ENCODE measurements at places on chromosomes 5 and 9. TPM values are rescaled to one million over a fixed set of nuclear protein-coding genes. Genes with fewer than 3 reads are reported as not detected.

The RXRA gene
- 55.8 TPM for polyA plus RNA-seq

The UNC13B gene
- polyA plus RNA-seq = 73.8 TPM

The GAS1 gene
- 19.3 TPM for polyA plus RNA-seq

The SPINK1 gene
- 0.93 TPM for polyA plus RNA-seq
